ENCODE measurements at places on chromosomes 2 and 18.

GRCh38 chr2:197273485-197273884, 37.1 kb downstream of the ANKRD44 start:
- no peak for DNase-seq

- DNase-seq, result no peak
These were observed 70.8 kb downstream of the EPHA4 start for GRCh38 chr2:221501210-221501882.

- DNase-seq, result no peak
These were observed 557.9 kb downstream of the TNS1 start for GRCh38 chr2:217444932-217445331.

GRCh38 chr2:13480057-13480456, 763.3 kb downstream of the TRIB2 start:
- no peak for DNase-seq

- DNase-seq, result no peak
These were observed 35.1 kb downstream of the MYO1B start for GRCh38 chr2:191280290-191280689.

DNA sequence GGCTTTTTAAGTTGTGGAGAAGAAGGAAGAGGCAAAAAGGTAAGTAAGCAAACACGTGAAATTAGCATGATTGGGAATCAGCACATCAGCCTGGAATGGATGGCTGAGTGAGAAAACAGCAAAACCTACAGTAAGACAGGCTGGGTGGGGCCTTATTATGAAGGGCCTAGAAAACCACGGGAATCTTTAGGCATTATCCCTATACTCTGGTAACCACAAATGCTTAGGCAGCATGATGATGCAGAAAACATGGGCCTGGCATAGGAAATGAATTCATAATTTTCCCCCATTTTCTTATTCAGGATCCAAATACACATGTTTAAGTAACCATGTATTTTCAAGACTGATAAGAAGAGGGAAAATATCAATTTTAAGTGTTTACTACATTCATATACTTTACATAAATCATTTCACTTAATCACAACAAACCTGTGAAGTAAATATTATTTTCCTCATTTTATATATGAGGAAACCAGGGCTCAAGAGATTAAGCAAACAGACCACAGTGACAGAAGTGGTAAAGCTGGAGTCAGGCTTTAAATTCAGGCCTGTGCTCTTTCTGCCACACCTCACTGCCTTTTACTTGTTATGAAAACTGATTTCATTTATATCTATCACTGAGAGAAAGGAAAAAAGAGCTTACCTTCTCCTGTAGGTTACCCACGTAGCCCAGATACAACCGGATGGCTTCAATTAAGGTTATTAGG, 4.0 kb downstream of the TMEM17 start:
- no peak for DNase-seq

GRCh38 chr2:11196246-11196645, 41.0 kb downstream of the SLC66A3 start:
- no peak for DNase-seq

- no peak for DNase-seq
These were observed 1.5 kb downstream of the NFE2L2 start for GRCh38 chr2:177262958-177263450.

GRCh38 chr2:208618220-208618619, 211.6 kb downstream of the PTH2R start:
- DNase-seq, result no peak

DNA sequence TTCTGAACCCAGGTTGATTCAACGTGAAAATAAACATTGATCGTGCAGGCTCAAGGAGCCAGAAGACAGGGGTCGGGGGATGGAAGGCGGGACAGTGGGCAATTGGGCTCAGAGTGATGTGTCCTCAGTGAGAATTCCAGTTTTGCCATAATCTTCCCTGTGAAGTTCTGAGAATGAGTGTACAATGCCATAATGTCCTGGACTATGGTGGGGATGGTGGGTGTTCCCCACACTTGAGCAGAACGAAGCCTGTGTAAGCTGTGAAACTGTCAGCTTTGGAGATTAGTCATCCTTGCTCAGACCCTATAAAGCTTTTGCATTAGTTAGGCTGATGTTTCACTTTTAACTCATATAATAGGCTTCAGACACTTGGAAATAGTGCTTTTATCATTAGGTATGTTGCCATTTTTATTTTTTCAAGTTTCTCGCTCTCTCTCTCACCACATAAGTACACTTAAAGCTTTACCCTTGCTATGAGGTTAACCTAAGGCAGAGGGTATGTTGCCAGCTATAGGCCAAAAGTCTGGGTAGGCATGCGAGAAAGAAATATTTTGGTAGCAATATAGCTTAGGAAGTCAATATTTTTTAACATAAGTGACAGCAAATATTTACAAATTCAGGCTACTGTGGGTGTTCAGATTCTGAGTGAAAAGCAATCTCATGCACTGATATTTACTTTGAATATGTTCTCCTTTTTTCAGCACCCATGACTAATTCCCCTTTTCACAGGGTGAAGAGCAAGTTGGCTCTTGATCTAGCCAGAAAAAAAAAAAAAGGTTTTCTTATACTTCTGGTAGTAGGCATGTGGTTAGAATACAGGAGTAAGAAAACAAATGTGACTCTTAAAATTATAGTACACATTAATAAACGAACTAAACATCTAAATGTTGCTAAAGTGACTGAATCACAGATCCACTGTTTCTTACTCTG, 47.2 kb downstream of the CDC42EP3 start:
- DNase-seq, result peak; percentile 81

DNA sequence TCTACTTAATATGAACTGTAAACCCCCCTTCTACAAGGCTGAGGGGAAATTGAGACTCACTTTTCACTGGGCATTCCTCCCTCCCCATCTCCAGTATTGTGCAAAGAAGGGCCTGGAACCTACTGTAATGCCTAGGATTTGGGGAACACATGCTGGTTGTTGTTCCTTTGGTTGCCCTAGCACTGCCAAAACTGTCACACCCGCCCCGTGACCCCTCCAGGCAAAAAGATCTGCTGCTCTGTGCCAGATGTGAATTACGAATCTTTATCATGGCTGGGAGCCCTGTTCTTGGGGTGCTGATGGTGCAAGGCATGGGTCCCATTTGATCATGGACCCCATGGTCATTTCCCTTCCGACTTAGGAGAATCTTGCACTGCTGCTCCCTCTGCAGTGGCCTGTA, 95.4 kb downstream of the CABLES1 start:
- DNase-seq, result no peak

- no peak for DNase-seq
These were observed 225.5 kb upstream of the RBMS1 start for GRCh38 chr2:160719116-160719515.

- DNase-seq, result no peak
These were observed 299.4 kb downstream of the AGAP1 start for GRCh38 chr2:235793163-235793752.

DNA sequence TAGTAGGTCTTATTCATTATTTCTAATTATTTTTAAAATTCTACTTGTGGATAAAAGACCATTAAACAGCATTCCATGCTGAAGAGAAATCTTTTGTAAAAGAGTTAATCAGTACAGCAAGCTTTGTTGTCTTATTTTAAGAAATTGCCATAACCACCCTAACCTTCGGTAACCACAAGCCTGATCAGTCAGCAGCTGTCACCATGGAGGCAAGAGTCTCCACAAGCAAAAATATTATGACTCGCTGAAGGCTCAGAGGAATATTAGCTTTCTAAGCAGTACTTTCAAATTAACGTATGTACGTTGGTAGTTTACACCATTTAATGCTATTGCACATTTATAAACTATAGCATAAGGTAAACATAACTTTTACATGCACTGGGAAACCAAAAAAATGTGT, 650.5 kb upstream of the LINC00305 start:
- DNase-seq, result no peak

- DNase-seq, result no peak
These were observed 322.3 kb downstream of the OSR1 start for GRCh38 chr2:19036091-19036490.

DNA sequence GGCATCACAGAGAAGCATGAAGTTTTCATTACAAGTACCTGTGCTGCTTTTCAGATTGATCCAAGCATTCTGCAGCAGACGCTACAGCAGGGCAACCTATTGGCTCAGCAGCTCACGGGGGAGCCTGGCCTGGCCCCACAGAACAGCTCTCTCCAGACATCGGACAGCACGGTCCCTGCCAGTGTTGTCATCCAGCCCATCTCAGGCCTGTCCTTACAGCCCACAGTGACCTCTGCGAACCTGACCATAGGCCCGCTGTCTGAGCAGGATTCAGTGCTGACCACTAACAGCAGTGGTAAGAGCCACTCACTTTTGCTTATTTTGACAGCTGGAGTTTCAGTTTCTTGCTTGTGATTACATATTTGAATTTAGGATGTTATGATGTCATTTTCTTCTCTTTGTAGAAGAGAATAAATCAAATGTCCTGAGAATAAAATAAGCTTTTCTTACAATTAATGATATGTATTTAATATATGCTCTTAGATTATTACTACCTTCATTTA, 104.9 kb downstream of the ZNF236 start:
- no peak for DNase-seq

GRCh38 chr2:222892321-222892720, 31.5 kb downstream of the ACSL3 start:
- DNase-seq, result no peak

- DNase-seq, result no peak
These were observed 282.7 kb upstream of the STON1 start for GRCh38 chr2:48247206-48247605.

- no peak for DNase-seq
These were observed 76.4 kb upstream of the BCL11A start for GRCh38 chr2:60629801-60630385.

GRCh38 chr2:68448671-68449653, 18.1 kb downstream of the FBXO48 start:
- DNase-seq, result no peak

DNA sequence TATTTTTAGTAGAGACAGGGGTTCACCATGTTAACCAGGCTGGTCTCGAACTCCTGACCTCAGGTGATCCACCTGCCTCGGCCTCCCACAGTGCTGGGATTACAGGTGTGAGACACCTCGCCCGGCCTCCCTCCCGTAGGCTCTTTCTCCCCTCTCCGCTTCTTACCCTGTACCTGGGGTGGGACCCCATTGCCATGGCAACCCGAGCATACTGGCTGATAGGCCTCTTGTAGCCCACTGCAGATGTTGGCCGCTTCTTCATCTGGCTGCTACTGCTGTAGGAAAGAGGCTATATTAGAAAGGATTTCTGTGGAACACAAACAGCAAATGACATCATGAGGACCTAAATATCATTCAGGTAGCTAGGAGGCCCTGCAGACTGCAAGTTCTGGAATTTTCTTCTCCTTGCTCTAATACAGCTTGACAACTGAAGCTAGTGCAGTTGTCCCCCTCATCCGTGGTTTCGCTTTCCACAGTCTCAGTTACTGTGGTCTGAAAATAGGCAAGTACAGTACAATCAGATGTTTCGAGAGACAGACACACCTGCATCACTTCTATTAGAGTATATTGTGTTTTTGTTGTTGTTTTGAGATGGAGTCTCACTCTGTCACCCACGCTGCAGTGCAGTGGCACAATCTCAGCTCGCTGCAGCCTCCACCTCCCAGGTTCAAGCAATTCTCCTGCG, 51.6 kb upstream of the ASXL2 start:
- no peak for DNase-seq

GRCh38 chr2:150480971-150481830, 6.3 kb downstream of the RND3 start:
- DNase-seq, result no peak

DNA sequence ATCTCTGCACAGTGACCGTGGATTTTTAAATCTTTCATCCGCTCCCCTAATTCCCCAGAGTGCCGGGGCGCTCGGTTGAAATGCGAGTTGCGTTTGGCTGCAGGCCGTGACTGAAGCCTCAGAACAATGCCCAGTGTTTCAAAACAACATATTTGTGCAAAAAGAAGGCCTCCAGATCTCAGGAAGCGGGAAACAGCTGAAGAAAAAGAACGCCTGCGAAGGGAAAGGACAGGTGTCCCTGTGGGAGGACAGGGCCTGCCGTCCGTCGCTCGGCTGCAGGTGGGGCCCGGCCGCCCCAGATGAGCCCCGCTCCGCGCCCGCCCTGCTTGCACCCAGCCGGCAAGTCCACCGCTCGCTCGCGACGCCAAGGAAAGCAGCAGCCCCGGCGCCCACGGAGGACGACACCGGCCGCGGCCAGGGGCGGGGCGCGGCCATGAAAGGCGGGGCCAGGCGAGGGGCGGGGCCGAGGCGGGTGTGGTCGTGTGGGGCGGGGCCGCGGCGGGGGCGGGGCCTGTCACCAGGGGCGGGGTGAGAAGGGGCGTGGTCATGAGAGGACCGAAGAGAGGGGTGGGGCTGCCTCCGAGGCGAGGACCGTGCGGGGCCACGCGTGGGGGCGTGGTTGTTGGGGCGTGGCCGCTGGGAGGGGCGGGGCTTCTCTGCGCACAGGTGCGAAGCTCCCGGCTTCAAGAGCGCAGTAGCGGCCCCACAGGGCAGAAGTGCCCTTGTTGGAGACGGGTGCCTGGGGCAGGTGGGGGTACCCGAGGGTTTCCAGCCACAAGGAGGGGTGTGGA, 17.6 kb upstream of the BOK start:
- no peak for DNase-seq

GRCh38 chr18:43222501-43222900, 54.8 kb downstream of the SYT4 start:
- DNase-seq, result no peak

GRCh38 chr2:95301186-95301585, 4.0 kb downstream of the KCNIP3 start:
- no peak for DNase-seq

DNA sequence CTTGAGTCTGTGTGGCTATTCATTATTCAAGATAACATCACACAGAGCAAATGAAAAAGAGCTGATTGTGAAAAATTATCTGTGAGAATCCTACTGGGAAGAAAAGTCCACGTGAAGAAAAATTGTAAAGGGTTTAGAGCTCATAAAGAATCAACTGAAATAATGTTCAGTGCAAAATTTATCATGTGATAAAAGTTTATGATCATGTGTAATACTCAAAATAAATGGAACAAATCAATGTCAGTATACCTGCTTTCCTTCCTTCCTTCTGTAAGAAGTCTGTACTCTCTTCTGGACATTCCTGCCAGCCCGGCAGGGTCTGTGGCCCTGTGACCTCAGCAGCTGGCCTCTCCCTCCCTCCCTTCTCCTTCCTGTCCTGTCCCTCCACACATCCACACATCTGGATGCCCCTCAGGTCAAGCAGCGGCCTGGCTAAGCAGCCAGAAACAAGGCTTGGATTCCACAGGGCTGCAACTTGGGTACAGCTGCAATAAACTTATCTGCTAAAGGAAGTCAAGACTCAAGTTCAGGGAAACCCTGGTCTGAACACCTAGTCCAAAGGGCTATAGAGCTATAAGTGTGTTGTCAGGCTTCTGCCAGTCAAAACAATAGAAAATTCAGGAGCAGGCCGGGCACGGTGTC, 172.1 kb downstream of the MREG start:
- no peak for DNase-seq

GRCh38 chr18:57077786-57078552, 68.9 kb upstream of the BOD1L2 start:
- DNase-seq, result peak; percentile 87

GRCh38 chr2:224366267-224366844, 35.6 kb downstream of the FAM124B start:
- DNase-seq, result no peak

GRCh38 chr2:120437604-120438000, 91.7 kb downstream of the INHBB start:
- DNase-seq, result no peak

Measured in GM12864 (cell line).